ENCODE measurements at places on chromosomes 12 and 14. TPM values are rescaled to one million over a fixed set of nuclear protein-coding genes. Genes with fewer than 3 reads are reported as not detected.

The FAM181A gene
- not detected for total RNA-seq

The TCL1A gene
- 0.75 TPM for total RNA-seq

The PLEKHD1 gene
- total RNA-seq = 0.08 TPM

The OR6C2 gene
- total RNA-seq = not detected

The SDR9C7 gene
- not detected for total RNA-seq

DNA sequence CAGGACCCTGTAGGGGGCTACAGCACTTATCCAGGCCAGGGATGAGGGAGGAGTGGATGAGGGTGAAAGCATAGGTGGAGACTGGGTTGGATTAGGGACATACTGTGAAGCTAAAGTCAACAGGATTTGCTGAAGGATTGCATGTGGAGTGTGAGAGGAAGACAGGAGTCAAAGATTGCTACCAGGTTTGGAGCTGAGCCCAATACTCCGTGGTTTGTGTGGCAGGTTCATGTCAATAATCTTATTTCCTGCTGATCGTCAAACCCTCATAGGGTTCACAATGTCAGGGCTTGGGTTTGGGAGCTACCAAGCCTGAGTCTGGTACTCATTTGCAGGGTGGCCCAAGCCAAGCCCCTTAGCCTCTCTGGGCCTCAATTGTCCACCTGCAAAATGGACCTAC, 77.1 kb upstream of the PLXNC1 start:
- peaks cover 5% of the 10 kb centered on the region for H3K4me1 ChIP-seq
- H3K27ac ChIP-seq = no peak overlapping the region
- no peaks in the 10 kb centered on the region for H3K36me3 ChIP-seq
- H3K27me3 ChIP-seq = peaks cover 11% of the 10 kb centered on the region
- DNase-seq = no peak

- no peak for DNase-seq
- no peak overlapping the region for H3K4me3 ChIP-seq
- H3K27me3 ChIP-seq = peaks cover 10% of the 10 kb centered on the region
- H3K36me3 ChIP-seq = peaks cover 2% of the 10 kb centered on the region
These were observed 29.2 kb downstream of the ACADS start for GRCh38 chr12:120754792-120755191.

DNA sequence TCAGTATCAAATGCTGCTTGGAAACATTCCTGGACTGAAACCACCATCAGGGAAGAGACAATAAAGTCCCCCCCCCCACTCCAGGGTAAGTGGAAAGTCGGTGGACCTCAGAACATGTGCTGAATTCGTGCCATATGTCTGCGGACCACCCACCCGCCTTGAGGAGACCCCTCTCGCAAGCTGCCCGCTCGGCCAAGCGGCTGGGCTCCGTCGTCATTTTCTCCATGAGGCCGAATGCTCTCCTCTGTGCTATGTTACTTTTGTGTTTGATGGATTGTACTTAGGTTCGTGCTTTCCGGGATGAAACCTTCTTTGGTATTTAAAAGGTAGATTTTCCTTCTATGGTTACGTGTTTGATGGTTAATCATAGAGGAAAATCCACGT, 136.2 kb upstream of the RTL1 start:
- H3K27ac ChIP-seq = no peak overlapping the region
- no peak overlapping the region for H3K4me3 ChIP-seq
- H3K4me1 ChIP-seq = no peaks in the 10 kb centered on the region
- no peaks in the 10 kb centered on the region for H3K27me3 ChIP-seq

GRCh38 chr14:63933711-63934110, 80.9 kb downstream of the SYNE2 start:
- no peaks in the 10 kb centered on the region for H3K27me3 ChIP-seq
- no peak for DNase-seq
